ENCODE measurements at places on chromosomes 5 and 9. TPM values are rescaled to one million over a fixed set of nuclear protein-coding genes. Genes with fewer than 3 reads are reported as not detected.

DNAH5 gene
- 1.3 TPM for total RNA-seq

PCDHGA6 gene
- total RNA-seq: 0.22 TPM

AHRR gene
- total RNA-seq: 3.8 TPM

SIT1 gene
- not detected for total RNA-seq

SETX gene
- total RNA-seq: 20.2 TPM

IFNA13 gene
- total RNA-seq: not detected

FRRS1L gene
- total RNA-seq: 0.18 TPM

SOX30 gene
- not detected for total RNA-seq

KIF12 gene
- 2.8 TPM for total RNA-seq

C9orf50 gene
- total RNA-seq: not detected

RORB gene
- not detected for total RNA-seq

NR2F1 gene
- total RNA-seq: 3.8 TPM

GPR150 gene
- total RNA-seq: 0.18 TPM

TLX3 gene
- not detected for total RNA-seq

CENPK gene
- total RNA-seq: 40.9 TPM

ZFR gene
- 53.5 TPM for total RNA-seq

PARP8 gene
- 0.13 TPM for total RNA-seq

RCL1 gene
- 38.0 TPM for total RNA-seq

TAS2R1 gene
- not detected for total RNA-seq

ADCY2 gene
- not detected for total RNA-seq

INSL4 gene
- 17.0 TPM for total RNA-seq

IL9 gene
- not detected for total RNA-seq

SLC6A3 gene
- total RNA-seq: 0.09 TPM

NEUROG1 gene
- not detected for total RNA-seq

PRRX2 gene
- 8.7 TPM for total RNA-seq

AMACR gene
- total RNA-seq: 14.6 TPM
